ENCODE measurements at places on chromosomes 13 and 19.

GRCh38 chr13:41601718-41602445, 144.5 kb downstream of the RGCC start:
- no peak for DNase-seq

DNA sequence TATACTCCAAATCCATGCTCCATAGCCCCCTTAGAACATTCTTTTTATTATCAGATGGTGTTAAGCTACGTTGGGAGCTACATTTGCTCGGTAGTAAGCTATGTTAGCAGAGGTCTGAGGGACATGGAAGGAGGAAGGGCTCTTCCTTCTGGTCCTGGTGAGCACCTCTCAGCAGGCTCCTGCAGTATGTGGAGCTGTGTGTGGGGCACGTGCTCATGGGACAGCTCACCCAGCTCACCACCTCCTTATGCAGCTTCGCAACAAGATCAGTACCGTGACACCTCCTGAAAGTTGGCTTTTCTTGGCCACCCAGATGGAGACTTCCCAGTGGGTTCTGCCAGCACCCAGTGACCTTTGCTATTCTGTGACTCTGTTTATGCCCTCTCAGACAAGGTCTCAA, 400.5 kb upstream of the SLC10A2 start:
- DNase-seq = peak; percentile 77

DNA sequence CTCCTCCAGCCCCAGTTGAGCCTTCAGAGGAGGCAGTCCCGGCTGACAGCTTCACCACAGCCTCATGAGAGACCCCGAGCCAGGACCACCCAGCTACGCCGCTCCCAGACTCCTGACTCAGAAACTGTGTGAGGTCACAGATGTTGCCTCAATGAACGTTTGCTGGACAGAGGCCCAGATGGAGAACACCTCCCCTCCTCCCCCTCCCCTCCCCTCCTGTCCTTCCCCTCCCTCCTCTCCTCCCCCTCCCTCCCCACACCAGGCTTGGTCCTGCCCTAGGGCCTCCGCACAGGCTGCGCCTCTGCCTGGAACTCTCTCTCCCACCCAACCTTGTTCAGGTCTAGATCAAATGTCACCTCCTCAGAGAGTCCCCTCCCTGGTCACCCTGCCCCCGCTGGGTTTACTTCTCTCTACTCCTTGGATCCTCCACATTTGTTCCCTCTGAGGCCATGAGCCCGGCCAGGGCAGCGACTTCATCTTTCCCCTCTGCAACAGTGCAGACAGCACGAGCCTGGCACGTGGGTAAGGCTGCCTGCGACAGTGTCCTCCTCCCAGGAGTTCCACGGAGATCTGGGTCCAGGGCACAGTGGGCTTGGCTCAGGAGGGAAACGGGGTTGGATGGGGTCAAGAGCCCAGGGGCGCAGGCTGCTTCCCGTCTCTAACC, 17.4 kb downstream of the PIP5K1C start:
- DNase-seq = no peak

DNA sequence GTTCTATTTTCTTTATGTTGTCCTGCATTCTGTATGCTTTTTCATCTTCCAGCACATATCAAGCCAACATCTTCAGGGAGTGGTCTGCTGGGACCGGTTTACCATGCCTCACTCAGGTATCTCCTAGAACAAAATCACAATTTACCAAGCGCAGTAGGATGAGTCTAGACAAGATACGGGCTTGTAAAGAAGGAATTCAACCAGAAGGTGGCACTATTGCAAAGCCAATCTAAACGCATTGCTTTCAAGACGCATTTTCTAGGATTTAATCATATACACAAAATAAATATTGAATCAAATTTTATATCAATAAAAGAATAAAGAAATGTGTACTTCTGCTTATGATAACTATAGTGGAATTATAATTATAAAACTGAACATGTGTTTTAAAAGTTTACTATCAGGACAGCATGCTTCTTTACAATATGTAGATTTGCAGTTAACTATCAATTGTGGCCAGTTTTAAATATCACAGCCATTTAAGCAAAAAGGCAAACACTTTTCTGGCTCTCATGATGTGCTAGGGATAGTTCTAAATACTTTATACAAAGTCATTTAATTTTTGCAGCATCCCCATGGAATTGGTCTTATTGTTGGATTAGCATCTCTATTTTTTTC, 16.1 kb upstream of the TPP2 start:
- DNase-seq = peak; percentile 69

DNA sequence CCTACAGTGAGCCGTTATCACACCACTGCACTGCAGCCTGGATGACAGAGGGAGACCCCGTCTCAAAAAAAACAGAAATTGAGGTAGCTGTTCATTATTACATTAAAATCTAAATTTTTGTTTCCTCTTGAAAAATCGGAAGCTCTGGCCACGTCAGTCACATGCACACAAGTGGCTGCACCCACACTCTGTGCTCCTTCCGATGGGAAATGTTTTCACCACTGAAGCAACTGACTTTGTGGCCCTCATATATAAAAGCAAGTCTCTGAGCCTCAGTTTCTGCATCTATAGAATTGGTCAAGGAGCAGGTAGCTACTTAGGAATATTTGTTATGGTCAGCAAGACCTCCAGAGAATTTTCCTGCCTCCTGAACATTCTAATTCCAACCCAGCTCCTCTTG, 4.5 kb downstream of the LRRC25 start:
- DNase-seq = no peak

DNA sequence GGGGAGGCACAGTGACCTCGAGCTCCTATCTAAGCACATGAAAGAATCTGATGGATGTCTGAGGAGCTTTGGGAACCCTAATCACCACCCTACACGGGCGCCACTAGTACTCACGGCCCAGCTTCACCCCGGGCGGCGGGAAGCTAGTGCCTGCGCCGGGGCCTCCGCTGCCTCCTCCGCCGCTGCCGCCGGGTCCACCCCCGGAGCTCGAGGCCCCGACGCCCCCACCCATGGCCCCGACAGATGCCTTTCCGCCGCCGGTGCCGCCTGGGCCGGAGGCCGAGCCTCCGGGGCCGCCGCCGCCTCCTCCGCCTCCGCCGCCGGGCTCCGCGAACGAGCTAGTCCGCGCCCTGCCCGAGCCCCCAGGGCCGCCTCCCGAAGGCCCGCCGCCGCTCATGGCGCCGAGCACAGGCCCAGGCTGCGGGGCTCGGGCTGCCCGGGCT, 312 bp downstream of the GSK3A start:
- no peak for DNase-seq

GRCh38 chr13:86945584-86945983, 725.6 kb upstream of the SLITRK5 start:
- no peak for DNase-seq

GRCh38 chr19:35852029-35852780, at the start of gene NPHS1:
TSS of gene NPHS1 (minus strand) at chr19:35852504. CDS start at chr19:35851837, 667 bp downstream.
- no peak for DNase-seq

GRCh38 chr13:76823969-76824368, 62.2 kb downstream of the KCTD12 start:
- DNase-seq = no peak

- DNase-seq = no peak
These were observed 71.9 kb downstream of the FLT1 start for GRCh38 chr13:28423010-28423409.

- no peak for DNase-seq
These were observed 24.8 kb downstream of the MAST3 start for GRCh38 chr19:18122424-18122823.

GRCh38 chr13:77136902-77137420, 110.0 kb upstream of the FBXL3 start:
- no peak for DNase-seq

DNA sequence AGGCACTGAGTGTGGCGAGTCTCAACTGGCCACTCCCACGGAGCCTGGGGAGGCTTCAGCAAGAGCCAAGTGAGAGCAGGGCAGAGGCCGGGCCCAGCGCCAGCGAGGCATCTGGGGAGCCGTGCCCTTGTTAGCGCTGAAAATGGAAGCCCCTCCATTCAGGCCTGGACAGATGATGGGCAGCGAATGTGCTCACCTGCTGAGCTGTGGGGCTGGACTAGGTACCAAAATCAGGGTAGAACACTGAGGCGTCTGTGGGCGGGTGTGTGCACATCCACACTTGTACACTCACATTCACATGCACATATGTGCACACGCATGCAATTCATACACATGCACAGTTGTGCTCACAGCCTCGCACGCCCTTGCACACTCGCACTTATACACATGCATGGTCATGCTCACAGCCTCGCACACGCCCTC, 20.7 kb downstream of the NAXD start:
- DNase-seq = no peak

- DNase-seq = no peak
These were observed 4.7 kb upstream of the RGL3 start for GRCh38 chr19:11423791-11424181.

- DNase-seq = no peak
These were observed 66.6 kb downstream of the ARHGEF18 start for GRCh38 chr19:7415163-7415856.

DNA sequence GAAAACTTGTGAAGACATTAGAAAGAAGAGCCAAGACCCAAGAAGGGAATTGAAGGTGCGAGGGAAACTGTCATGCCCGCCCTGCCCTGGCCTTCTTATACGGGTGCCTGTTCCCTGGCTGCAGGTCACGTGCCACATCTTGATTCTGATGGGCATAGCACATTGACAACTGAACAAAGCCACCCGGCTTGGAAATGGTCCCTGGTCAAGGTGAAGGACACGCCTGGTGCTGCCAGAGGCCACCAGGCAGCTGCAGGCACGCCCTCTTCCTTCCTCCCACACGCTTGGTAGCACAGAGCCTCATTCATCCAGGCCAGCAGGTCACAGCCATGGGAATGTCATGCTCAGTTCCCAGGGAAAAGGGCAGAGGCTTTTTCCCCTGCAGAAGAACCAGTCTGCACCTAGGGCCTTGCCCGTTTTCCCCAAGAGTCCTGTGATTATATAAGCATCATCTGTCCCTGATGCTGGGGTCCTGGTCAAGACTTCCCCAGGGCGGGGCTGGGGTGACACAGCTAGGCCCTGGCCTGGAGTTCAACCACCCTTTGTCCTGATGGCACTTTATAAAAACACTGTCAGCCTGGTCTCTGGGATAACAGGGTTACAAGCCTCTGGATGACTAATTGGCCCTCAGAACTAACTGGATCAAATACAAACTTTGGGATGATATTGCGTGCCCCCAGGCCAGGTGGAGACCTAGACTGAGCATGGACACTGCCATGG, 56.0 kb downstream of the CDADC1 start:
- DNase-seq = no peak

GRCh38 chr13:100811024-100811865, 136.7 kb upstream of the TMTC4 start:
- no peak for DNase-seq

DNA sequence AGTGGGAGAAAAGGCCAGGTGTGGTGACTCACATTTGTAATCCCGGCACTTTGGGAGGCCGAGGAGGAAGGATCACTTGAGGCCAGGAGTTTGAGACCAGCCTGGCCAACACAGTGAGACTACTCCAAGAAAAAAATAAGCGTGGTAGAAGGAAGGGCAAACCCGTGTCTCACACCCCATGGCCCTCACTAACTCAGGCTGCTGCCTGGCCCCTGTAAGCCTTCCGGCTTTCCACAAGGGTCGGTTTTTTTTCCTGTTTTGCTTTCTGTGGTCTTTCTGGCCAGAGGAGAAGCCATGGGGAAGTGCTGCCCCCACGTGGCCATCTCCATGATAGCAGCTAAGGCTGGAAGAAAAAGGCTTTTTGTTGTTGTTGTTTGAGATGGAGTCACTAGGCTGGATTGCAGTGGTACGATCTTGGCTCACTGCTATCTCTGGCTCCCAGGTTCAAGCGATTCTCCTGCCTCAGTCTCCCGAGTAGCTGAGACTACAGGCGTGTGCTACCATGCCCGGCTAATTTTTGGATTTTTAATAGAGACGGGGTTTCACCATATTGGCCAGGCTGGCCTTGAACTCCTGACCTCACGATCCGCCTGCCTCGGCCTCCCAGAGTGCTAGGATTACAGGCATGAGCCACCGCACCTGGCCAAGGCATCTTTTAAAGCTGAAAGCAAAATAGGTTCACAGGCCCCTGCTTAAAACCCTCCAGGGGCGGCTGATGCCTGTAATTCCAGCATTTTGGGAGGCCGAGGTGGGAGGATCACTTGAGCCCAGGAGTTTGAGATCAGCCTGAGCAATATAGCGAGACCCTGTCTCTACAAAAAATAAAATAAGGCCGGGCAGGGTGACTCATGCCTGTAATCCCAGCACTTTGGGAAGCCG, 7.5 kb upstream of the ARHGEF18 start:
- peak; percentile 66 for DNase-seq

- DNase-seq = no peak
These were observed 1.2 kb downstream of the RAB11B start for GRCh38 chr19:8391198-8392016.

- peak; percentile 7 for DNase-seq
These were observed 891.7 kb upstream of the MIR17HG start for GRCh38 chr13:90455823-90456222.

GRCh38 chr13:100941377-100942368, 267.1 kb upstream of the TMTC4 start:
- no peak for DNase-seq

Measured in SHP77 (cell line).